ENCODE measurements at places on chromosomes 1 and 21.

DNA sequence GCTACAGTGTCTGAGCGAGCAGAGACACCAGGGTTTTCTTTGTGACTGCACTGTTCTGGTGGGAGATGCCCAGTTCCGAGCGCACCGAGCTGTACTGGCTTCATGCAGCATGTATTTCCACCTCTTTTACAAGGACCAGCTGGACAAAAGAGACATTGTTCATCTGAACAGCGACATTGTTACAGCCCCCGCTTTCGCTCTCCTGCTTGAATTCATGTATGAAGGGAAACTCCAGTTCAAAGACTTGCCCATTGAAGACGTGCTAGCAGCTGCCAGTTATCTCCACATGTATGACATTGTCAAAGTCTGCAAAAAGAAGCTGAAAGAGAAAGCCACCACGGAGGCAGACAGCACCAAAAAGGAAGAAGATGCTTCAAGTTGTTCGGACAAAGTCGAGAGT is 2.7 kb downstream of the ZBTB18 start:
- no peak for DNase-seq

DNA sequence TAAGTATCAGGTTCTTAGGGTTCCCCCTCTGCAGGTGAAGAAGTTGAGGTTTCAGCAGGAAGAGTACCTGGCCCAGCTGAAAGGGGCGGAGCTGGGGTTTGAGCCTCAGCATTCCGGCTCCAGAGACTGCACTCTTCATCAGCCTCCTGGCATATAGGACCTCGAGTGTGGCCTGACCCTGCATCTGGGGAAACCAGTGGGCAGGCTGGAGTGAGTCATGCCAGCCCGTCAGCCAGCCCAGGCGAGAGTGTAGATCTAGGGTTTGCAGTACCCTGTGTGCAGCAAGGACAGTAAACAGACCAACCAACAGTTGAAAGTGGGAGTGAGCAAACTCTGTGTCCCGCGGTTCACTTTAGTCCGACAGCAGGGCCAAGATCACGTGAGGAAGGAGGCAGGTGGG is 14.1 kb downstream of the MFSD2A start:
- no peak for DNase-seq

- DNase-seq: no peak
Measured at GRCh38 chr1:226498640-226499008, 49.9 kb upstream of the STUM start.

- no peak for DNase-seq
Measured at GRCh38 chr1:86370601-86371022, 25.5 kb downstream of the ODF2L start.

- DNase-seq: no peak
Measured at GRCh38 chr1:31208361-31208945, 31.2 kb downstream of the NKAIN1 start.

GRCh38 chr1:75791022-75791421 is 5.0 kb downstream of the RABGGTB start:
- no peak for DNase-seq

DNA sequence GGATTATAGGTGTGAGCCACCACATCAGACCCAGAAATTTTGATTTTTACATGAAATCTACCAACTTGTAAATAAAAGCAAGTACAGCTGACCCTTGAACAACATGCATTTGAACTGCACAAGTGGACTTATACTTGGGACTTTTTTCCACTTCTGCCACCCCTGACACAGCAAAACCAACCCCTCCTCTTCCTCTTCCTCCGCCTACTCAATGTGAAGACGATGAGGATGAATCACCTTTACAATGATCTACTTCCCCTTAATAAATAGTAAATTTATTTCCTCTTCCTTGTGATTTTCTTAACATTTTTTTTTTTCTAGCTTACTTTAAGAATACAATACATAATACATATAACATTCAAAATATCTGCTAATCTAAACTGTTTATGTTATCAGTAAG is 17.5 kb upstream of the YRDC start:
- no peak for DNase-seq

DNA sequence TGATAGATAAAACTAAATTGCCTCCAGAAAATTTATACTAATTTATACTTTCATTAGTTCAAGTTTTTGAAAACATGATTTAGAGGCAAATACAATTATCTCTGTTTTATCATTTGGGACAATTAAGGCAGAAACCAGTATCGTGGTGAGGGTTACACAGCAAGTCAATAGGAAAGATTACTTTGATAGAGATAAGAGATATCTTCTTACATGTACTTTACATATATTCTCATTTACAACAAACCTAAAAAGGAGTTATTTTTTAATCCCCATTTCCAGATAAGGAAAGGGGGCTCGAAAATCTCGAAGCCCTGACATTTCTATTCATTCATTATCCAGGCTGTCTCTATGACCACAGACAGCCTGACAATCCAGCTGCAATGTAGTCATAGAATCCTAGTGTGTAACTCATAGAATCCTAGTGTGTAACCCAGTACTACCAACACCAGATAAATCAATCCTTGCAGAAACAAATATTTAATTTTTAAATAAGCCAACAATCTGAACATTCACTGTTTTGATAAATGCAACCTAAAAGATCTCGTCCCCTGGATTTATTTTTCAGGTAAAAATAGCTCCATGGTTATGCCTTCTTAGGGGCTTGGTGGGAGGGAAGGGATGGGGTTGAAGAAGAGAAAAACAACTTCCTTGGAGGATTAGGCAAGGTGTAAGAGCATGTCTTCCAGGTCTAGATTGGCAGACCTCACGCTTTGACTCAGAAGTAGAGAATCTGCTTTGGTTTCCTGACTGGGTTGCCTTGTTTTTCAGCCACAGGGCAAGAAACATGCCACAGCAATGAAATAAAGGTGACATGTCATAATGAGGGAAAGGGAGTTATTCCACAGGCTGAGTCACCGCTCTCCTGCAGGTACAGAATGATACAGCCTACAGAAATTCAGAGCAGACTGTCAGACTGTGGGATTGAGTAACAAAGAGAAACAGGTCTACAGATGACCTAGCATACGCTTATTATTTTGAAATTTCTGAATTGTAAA is 45.6 kb downstream of the IRF2BP2 start:
- DNase-seq: no peak

GRCh38 chr1:232982238-232982944 is 32.0 kb downstream of the NTPCR start:
- DNase-seq: no peak

GRCh38 chr1:17857996-17858395 is 102.9 kb downstream of the ACTL8 start:
- DNase-seq: no peak

- DNase-seq: no peak
Measured at GRCh38 chr1:18998016-18998724, 41.7 kb upstream of the IFFO2 start.

GRCh38 chr1:182109771-182110170 is 48.3 kb upstream of the ZNF648 start:
- DNase-seq: no peak

DNA sequence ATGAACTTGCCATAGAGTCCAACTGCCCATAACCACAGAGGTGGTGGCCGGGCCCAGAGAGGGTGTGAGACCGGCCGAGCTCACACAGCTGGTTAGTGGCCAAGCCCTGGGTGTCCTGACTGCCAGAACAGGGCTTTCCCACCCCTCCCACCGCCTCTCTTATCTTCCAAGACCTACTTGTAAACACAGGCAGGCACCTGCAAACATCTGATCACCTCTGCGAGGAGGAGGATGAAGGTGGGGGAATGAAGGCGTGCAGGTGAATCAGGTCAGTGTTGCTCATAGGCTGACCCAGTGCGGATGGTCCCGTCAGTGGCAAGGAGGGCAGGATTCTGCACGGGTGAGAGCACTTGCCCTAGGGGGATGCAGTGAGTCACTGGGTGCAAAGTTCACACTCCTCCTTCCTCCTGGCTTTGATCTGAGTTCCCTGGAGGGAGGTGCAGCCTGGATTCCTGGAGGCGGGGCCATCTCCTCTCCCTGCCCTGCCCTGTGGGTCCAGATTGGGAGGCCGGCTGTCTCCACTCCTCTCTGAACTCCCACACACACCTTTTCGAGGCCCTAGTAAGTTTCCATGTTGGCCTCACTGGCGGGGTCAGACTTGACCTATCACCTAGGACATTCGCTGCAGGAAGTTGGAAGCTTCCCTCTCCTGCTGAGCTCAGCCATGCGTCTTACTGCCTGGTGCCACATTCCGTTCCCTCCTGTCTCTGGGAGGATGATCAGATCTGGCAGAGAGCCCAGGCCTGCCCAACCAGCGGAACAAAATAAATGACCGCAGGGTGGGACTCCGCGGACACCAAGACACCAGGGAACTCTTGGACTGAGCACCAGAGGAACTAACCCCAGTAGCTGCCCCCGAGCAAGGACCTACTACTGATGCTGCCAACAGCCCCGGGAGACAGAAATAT is 7.3 kb downstream of the UQCRHL start:
- DNase-seq: peak; percentile 59

- DNase-seq: no peak
Measured at GRCh38 chr1:180916771-180917170, 4.1 kb downstream of the KIAA1614 start.

DNA sequence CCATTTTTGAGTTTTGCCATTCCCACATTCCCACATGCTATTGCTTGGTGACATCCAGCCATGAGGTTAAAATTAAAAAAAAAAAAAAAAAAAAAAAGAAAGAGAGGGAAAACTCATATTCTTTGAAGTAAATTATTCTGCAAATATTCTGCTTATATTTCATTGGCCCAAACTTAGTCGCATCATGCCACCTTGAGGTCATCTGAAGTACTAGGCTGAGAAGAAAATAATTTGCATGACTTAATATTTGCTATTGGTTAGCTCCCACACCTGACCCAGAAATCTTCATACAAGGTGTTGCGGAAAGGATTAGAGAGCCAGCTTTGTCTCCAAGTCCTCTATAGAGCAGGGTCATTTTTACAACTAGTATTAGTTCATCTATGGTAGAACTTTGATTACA is 2206.0 kb downstream of the MRPL39 start:
- no peak for DNase-seq

- DNase-seq: peak; percentile 31
Measured at GRCh38 chr1:207823880-207824566, 72.2 kb downstream of the CD46 start.

DNA sequence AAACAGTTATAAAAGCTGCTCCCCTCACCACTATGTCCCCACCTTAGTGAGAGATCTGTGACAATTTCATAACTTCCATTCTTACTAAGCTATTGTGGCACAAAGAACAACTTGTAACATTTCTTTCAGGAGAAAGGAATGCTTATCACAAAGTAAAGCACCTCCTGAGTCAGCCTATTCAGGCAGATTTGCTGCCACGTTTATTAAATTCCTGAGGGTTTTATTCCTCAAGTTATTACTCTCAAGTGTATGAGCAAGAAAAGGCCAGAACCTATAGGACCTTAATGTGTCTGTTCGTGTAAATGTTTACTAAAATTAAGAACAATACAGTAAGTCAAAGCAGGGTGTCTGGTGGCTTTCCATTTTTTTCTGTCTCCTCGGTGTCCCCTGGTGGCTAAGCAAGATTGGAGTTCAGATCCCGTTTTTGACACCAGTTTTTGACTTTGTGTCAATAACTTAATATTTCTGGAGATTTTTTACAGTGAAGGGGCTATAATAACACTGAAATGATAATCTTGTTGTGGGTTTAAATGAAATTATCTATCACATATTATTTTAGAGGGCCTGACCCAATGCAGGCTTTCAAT is 1539.6 kb downstream of the BRINP3 start:
- no peak for DNase-seq

- no peak for DNase-seq
Measured at GRCh38 chr1:218467101-218468072, 122.3 kb downstream of the TGFB2 start.

- no peak for DNase-seq
Measured at GRCh38 chr1:211726467-211726995, 51.1 kb upstream of the NEK2 start.

DNA sequence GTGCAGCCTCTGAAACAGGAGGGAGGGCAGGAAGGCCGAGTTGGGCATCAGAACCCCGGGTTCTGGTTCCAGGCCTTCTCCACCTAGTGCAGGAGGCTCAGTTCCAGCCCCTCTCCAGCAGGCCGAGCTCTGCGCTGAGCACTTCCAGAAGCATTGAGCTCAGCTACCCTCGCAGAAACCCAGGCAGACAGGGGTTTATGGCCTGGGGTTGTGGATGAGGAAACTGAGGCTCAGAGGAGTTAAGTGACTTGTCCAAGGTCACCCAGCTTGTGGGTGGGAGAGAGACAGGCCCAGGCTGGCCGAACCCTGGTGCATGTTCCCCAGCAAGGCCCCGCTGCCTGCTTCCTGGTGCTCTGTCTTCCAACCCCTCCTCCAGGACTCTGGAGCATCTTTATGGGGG is 348.9 kb downstream of the PTPRU start:
- no peak for DNase-seq

DNA sequence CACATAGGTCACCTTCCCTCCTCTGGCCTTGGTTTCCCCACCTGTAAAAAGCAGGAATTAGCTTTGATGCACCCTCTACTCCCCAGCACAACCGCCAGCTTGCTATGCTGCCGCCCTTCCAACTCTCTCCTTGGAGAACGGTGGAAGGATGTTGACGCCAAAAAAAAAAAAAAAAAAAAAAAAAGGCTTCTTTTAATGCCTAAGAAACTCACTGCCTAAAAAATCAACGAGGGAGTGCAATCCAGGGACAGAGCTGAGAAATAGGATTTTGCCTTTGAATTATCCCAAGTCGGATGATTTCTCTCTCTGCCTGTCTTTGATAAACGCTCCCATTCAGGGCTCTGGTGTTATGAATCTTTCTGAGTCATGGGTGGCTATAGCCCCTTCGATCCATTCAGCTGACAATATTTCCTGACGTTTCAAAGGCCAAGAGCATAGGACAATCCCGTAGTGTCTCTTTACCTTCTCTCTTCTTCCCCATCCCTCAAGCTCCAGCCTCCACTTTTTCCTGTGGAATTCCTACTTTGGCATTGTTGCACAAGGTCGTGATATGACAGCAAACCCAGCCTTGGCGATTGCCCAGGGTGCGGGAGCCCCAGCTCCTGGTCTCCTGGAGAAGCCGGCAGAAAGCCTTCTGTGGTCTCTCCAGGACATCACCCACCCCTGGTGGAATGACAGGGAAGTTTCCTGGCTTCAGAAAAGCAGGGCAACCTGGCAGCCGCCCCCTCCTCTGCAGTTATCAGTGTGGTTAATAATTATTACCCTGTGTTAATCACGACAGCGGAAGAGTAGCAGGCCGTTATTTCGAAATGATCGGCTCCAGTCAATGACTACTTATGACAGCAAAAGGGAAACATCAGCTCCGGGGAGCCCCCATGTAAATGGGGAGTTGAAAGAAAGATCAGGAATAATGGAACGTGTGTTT is 8.0 kb upstream of the PLXNA2 start:
- DNase-seq: no peak

DNA sequence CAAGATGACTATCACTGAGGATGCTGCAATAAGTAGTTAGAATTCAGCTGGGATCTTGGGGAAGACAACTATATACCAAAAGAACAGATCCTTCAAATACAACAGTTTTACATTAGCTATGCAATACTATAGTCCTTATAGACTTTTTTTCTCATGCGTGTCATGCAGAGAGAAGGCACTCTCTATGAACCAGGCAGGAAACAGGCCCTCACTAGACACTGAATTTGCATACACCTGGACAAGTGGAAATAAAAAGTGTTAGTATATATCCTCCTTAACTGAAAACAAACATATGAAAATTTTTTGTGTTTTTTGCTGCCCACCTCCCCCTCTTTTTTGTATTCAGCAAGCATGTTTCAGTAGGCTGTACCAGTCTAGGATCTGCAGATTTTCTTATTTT is 29.9 kb downstream of the TMCO1 start:
- no peak for DNase-seq
